HuH-7.5 (cell line): ENCODE measurements at places on chromosomes 13 and 19.

DNA sequence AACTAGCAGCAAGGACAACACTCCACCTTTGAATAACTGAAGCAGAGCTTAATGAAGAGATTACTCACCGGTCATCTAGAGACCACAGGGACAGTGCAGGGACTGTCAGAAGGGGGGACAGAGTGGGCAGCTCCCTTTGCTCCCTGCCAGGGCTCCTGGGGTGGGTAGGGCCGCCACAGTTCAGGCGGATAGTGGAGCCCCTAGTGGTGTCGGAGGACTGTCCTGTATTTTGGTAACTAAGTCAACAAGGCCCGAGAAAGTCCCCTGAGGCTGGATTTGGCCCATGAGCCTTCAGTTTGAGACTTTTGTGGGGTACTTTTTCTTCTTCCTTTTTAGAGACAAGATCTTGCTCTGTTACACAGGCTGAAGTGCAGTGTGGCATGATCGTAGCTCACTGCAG lies 44.6 kb downstream of the GJA3 start:
- no peak for DNase-seq

- no peak for DNase-seq
Measured at GRCh38 chr13:75452564-75452963, 29.4 kb downstream of the TBC1D4 start.

DNA sequence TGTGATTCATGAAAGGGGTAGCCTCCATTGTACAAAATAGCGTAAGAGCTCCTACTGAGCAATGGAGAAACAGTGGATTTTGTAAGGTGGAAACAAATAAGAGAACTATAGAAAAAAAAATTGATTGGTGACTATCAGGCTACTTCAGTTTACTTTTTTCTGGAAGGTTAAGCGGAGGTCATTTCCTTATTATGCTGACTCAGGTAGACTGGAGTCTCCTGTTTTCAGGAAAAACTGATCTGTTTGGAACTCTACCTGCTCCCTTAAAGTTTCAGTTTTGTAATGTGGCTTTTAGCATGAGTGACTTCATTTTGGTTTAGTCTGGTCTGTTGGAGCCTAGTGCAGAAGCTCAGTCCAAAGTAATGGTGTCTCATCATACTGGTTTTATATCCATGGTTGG lies 3.4 kb downstream of the ZNF607 start:
- no peak for DNase-seq

- no peak for DNase-seq
Measured at GRCh38 chr13:84760956-84761355, 878.7 kb upstream of the SLITRK1 start.

- no peak for DNase-seq
Measured at GRCh38 chr13:75327135-75327510, 154.8 kb downstream of the TBC1D4 start.

- no peak for DNase-seq
Measured at GRCh38 chr19:43124360-43124759, 41.9 kb upstream of the PSG2 start.
